GM23248 (cell line): ENCODE measurements at places on chromosomes 6 and 20.
A peak's percentile ranks its signal among the peaks of the same experiment; 100 is the strongest.

- no peak for DNase-seq
Observed at GRCh38 chr20:3691306-3691705, 9.5 kb upstream of the ADAM33 start.

GRCh38 chr20:39661833-39662232 lies 699.7 kb downstream of the DHX35 start:
- peak; percentile 66 for DNase-seq

- DNase-seq = no peak
Observed at GRCh38 chr6:113427617-113428016, 429.5 kb upstream of the MARCKS start.

DNA sequence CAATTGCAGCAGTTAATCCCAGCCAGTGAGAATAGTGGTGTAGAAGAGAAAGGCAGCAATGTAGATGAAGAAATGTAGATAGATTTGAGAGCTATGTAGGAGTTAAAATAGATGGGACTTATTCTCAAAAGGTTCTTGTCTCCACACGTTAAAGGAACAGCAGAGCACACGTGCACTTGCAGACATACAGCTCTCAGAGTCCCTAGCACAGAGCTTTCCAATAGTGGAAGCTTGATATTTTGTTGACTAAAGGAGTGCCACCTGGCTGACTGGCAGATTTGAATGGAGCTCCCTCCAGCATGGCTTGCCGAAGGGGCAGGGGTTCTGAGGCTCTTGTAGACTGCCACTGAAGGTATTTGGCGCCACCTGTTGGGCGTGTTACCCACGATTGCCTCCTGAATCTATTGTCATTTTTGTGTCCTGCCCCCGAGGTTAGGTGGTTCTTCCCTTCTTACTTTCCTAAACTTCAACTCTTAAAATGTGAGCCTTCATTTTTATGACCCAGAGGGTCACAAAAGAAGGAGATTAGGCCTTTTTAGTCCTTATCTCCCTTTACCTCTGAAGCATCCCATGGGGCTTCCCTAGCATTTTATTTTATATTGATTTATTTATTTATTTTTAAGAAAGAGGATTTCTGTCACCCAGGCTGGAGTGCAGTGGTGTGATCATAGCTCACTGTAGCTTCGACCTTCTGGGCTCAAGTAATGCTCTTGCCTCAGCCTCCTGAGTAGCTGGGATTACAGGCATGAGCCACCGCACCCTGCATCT lies 16.4 kb downstream of the BRD2 start:
- DNase-seq = peak; percentile 86

DNA sequence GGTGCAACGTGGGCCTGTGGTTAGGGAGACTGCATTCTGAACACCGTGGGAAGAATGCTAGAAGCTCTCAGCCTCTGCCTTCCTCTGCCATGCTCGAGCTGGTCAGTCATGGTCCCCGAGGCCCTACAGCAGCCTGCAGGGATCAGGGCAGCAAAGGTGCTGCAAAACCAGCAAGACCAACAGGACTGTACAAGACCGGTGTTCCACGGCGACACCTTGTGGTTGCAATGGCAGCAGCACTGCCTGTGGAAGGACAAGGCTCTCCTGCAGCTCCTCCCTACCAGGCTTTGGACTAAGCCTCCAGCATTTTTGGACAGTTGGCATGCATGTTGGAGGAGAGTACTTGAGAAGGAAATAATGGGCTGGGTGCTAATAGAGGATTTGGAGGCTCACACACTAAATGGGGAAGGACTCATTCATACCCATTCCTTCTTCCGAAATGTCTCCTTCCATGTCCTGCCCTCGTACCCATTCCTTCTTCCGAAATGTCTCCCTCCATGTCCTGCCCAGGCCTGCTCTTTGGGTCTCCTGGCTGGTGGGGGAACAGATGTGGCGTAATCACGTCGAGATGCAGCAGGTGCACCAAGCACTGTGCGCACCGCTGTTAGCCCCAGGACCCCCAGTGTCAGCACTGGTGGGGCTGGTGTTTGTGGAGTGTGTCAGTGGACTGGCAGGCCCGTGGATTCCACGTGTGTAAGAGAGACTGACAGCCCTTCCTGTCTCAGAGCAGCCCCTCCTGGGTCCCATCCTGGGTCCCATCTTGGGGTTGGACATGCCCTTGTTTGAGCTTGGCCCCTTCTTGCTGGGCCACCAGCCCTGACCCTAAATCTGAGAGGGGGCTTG lies 18.6 kb upstream of the MYT1 start:
- no peak for DNase-seq

DNA sequence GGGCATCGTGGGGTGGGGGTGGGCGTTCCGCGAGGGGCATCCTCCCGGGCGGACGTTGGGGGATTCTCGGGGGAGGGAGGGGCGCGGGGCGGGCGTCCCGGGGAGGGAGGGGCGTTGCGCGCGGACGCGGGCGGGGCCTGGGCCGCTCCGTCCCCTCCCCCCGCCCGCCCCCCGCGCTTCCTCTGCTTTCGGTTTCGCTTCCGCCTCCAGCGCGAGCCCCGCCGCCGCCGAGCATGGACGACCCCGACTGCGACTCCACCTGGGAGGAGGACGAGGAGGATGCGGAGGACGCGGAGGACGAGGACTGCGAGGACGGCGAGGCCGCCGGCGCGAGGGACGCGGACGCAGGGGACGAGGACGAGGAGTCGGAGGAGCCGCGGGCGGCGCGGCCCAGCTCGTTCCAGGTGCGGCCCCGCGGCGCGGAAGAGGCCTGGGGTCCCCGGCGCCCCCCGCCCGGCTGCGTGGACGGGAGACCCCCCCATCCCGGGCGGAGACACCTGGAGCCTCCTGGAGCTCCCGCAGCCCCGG lies at the start of gene OGFR:
TSS of gene OGFR (plus strand) at position 209 of the 528 bp plus-strand sequence. CDS start at position 234, 25 bp downstream.
- DNase-seq = peak; percentile 74
